GM12892 (cell line): ENCODE measurements at places on chromosomes 12 and 14.

DNA sequence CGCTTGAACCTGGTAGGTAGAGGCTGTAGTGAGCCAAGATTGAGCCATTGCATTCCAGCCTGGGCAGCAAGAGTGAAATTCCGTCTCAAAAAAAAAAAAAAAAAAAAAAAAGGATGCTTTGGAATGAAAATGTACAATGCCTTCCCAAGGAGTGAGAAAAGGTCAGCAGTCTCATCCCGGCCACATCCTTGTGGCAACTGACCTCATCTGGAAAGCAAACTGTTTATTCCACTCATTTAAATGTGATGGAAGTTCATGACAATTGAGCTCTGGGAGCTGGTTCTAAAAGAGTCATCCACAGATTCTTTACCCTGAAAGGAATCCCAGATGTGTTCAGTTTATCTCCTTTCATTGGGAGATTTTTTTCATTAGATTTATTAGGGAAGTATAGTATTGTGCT, 19.4 kb upstream of the LIMA1 start:
- DNase-seq = no peak

GRCh38 chr14:21734457-21735074, 60.9 kb upstream of the OR4E1 start:
- no peak for DNase-seq

- DNase-seq = no peak
These were observed 110.3 kb upstream of the NCOR2 start for GRCh38 chr12:124677552-124678356.

DNA sequence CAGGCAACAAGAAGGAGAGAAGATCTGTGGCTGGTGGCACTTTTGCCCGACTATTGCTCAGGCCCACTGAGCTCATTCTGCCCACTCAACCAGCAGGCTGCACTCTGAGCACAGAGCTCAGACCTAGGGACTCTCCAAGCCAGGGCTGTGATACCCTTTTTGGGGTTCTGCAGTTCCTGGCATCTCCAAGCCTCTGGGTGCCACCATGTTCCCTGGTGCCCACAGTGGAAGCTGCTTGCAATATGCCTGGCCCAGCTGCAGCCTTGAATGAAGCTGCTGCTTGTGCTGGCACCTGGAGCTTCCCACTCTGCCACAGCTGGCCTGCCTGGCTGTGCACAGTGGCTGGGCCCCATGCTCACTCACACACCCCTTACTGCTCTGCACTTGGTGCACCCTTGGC, 236.1 kb downstream of the ADGRD1 start:
- no peak for DNase-seq

GRCh38 chr12:15638231-15638630, 151.0 kb downstream of the EPS8 start:
- no peak for DNase-seq

GRCh38 chr14:88746052-88746451, 46.7 kb downstream of the EML5 start:
- no peak for DNase-seq

DNA sequence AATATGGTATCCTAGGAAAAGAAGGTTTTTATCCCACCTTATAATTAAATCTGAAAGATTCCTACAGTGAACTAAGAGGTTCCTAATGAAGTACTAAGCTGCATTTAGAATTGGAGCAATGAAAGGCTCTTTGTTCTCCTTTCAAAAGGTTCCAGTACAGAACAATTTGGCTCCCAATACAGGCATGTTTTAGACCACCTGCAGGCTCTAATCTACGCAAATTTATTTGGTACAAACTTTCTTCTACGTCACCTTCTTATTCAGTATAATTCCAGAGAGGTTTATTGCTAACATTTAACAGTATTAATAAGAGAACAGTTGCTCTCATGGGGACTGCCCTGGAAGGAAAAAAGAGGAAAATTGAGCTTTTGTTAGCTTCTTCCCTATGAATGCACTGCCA, 37.6 kb upstream of the SLCO1C1 start:
- DNase-seq = no peak

DNA sequence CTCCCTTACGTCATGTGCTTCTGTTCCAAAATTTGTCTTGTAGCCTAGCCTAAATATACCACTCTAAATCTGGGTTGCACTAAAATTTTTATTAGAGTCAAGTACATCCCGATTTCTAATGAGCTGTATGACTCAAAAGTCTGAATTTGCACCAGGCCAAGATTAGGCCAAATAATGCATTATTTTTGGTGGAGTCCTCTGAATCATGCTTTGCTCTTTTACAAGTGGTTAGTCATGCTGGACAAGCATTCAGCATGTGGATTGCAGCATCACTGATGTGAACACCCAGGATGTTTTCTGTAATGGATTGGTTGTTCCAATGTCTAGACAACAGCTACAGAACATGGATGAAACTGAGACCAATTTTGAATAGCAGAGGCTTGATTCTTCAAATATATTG, 23.7 kb downstream of the HEBP1 start:
- no peak for DNase-seq

DNA sequence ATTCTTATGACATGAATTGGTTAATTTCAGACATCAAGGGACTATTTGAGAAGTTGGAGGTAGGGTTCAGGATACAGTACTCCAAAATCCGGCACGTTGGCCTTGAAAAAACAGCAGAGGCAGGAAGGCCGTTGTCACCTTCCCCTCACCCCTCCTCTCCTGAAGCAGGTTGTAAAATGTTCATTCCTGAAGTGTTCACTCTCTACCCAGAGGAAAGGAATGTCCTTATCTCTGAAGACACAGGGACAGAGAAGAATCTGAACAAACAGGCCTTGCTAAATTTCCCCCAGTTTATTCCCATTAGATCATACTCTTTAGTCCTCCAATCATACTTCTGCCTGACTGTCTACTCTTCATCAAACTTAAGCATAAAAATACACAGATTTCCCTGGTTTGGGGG, 313.6 kb downstream of the ZFP36L1 start:
- DNase-seq = no peak

DNA sequence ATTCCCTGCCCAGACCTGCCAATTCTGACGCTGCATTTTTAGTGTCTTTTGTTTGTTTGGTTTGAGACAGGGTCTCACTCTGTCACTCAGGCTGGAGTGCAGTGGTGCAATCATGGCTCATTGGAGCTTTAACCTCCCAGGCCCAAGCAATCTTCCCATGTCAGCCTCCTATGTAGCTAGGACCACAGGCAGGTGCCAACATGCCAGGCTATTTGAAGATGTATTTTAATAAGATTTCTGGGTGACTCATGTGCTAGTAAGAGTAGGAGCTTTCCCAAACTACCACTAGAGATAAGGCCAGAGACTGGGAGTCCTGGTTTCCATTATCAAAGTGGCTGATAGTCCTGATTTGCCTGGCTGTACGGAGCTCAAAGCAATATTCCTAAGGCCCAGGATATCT, 693.3 kb downstream of the MED13L start:
- DNase-seq = no peak

DNA sequence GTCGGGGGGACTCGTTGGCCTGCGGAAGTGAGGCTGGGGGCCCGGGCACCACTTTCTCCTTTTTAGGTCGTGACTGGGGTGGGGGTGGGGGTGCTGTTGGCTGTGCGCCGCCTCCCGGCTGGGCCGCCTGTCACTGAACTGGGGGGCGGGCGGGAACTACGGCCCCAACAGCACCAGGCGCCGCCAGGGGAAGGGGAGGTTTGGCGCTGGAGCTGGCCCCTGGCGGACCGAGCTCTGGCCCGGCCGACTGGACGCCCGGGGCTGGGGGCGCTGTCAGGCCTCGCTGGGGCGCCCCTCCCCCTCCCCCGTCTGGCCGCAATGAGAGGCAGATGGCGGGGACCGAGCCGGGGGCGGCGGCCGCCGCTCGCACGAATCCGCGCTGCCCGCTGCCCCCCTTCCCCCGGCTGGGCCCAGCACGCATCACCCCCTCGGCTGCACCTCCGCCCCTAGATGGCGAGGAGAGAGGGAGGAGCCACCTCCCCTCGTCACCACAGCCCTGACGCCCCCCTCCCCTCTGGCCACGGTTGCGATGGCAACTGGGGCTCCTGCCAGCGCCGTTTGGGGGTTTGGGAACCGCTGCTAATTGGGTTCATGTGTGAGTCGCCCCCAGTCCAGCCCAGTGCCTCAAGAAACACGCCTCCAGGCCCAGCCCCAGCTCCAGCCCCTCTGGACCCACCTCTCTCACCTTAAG, 723 bp downstream of the NFATC4 start:
- DNase-seq = peak; percentile 48

GRCh38 chr14:62079038-62079437, 316.8 kb downstream of the SNAPC1 start:
- no peak for DNase-seq

- DNase-seq = no peak
These were observed 38.5 kb downstream of the C12orf75 start for GRCh38 chr12:105369014-105369413.

DNA sequence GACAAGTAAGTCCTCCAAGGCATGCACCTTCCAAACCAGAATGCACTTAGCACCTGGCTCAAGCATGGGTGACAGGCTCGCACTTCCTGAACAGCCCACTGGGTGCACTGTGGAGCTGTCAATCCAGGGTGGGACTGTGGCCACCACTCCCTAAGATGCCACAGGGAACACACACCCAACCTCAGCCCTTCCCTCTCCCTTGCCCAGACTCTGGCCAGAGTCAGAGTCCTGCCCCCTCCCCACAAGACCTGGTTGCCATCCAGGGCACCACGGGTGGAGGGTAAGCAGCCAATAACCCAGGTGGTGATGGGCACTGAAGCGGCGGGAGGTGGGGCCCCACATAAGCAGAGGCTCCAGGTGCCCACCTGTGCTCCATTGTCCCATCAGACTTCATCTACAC, 160.6 kb downstream of the MYRFL start:
- DNase-seq = no peak

- DNase-seq = no peak
These were observed 190.0 kb upstream of the C14orf180 start for GRCh38 chr14:104389326-104390220.

- DNase-seq = no peak
These were observed 91.1 kb downstream of the USP15 start for GRCh38 chr12:62351326-62351725.

DNA sequence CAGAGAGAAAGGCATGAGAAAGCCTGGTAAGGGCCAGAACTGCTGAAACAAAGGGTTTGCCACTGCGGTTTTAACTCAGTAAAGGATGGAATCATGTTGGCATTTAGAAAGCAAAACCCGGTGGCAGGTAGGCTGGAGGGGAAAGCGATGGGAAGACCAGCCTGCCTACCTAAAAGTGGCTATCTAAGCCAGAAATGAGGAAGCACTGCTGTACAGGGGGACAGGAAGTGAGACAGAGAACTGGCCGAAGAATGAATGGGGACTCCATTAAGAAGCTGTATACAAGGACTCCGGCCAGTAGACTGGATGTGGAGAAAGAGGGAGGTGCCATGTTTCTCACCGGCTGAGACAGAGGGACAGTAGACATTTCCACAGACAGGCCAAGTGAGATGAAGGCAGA, 48.2 kb downstream of the PPM1H start:
- no peak for DNase-seq

GRCh38 chr14:30692669-30693068, 70.5 kb downstream of the SCFD1 start:
- no peak for DNase-seq

GRCh38 chr12:26636710-26637328, 196.2 kb downstream of the ITPR2 start:
- DNase-seq = no peak

GRCh38 chr12:127811988-127812387, 455.0 kb upstream of the TMEM132C start:
- no peak for DNase-seq

DNA sequence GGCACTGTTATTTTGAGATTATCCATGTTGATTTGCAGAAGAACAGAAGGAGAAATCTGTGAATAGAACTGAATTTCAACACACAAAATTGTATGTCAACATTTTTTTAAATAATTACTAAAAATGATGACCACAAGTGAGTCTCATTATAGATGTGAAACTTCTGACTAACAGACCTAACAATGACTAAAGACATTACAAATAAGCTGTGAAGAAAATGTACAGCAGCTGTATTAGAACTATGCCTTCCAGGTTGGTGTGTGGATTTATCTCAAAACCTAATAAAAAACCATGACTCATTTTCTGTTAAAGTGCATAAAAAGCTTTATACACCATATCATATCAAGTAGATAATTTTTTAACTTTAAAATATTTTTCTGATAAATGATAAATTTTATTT, 22.5 kb upstream of the FOXG1 start:
- no peak for DNase-seq

DNA sequence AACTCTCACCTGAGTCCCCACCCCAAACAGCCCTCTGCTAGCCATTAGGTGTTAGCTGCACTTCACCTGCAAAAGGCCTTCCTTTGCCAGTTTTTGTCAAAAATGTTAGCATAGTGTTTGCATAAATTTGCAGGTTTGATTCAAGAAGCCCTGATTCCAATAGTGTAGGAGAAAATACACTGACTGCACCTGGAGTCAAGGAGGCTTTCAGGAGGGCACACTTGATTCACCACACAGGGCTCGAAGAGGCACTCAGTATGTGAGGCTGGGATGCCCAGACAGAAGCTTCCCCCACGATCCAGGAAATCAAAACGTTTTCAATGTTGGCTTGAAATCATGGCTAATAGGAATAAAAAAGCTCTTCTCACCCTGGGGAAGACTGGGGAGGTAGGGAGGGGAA, 40.5 kb upstream of the DDX11 start:
- no peak for DNase-seq

- no peak for DNase-seq
These were observed 45.7 kb upstream of the CLMN start for GRCh38 chr14:95365401-95365800.

GRCh38 chr12:64385019-64385418, 5.5 kb downstream of the C12orf56 start:
- no peak for DNase-seq

DNA sequence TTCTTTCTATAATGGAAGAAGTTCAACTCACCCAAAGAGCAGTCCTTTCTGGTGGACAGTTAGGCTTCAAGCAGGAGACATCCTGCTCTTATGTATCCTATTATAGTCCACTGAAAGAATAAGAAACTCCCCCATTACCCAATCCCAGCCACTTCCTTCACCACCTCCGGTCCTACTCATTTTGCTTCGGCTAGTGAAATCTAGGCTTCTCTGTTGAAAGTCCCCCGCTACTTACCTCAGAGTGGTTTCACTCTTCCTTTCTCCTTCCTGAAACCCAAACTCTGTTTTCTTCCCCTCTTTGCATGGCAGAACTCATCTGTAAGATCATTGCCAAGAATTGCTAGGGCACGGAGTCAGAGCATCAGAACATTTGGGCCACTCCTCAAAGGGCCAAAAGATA, at the start of gene GPR84:
Gene GPR84, minus strand, starts transcription at position 74 of the 400 bp plus-strand sequence. CDS start 635 bp downstream, outside the sequence.
- no peak for DNase-seq

GRCh38 chr14:71230897-71231296, 323.6 kb downstream of the PCNX1 start:
- no peak for DNase-seq

- no peak for DNase-seq
These were observed 43.0 kb downstream of the TXNRD1 start for GRCh38 chr12:104258476-104259067.

GRCh38 chr12:77817276-77817675, 13.4 kb upstream of the NAV3 start:
- DNase-seq = no peak

DNA sequence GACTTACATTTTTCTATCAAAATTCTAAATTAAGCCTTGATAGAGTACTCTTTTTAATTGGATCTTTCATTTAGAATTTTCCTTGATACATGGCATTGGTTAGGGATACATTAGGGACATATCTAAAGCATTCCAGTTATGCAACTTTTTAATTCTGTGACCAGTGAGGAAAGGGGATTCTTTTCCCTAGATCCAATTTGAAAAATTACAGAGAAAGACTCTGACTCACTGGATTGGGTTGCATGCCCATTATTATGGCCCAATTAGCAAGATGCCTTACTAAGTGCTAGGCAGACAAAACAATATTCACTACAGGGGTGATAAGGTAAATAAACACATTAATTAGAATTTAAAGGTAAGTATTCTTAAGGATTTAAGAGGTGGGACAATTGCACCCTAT, 5.2 kb upstream of the RAD52 start:
- no peak for DNase-seq
